ENCODE measurements at places on chromosomes 13 and 19.

DNA sequence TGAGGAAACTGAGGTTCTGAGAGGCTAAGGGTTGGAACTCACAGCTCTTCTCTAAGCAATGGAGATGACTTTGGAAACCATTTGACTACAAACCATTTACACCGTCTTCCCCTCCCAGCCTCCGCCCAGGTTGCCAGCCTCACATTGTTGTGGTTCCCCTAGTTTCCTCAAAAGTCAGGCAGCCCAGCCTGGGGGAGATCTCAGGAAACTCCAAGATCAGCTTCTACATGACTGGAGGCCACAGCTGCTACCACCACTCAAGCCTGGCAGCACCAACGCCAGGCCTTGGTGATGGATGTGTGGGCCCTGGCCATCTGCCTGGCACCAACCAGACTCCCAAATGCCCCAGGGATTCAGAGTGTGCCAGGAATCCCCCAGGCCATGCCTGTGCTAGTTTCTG, 207.9 kb downstream of the TSHZ3 start:
- no peak for DNase-seq

DNA sequence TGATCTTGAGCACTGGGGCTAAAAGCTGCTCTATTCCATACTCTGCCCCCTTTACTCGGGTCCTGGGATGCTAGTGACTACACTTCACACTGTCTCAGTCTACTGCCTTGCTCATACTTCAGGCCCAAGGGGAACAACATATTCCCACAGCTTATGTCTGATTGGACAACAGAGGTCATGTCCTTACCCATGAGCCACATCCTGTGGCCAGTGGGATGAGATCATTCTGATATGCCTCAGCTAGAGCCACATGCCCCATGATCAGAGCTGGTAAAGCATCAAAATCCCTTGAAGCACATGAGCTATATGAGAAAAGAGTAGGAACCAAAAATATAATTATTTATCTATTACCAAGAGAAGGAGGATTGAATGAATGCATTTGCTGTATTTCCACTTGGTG, 290.1 kb upstream of the TSHZ3 start:
- no peak for DNase-seq

DNA sequence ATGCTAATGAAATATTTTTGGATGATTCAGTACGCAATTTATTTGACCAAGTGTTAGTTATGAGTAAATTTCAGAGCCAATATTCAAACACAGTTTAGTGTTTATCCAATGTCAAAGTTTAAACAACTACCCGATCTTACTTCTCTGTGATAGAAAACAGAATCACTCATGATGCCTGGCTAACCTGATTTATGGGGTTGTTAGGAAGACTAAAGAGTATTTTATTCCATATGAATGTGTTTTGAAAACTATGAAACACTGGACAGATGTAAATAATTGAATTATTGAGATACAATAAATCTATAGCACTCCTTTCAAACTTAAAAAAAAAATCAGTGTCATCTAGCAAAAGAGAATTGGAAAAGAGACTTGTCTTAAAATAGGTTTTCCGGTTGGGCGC, 1181.8 kb downstream of the EFNB2 start:
- DNase-seq = no peak

DNA sequence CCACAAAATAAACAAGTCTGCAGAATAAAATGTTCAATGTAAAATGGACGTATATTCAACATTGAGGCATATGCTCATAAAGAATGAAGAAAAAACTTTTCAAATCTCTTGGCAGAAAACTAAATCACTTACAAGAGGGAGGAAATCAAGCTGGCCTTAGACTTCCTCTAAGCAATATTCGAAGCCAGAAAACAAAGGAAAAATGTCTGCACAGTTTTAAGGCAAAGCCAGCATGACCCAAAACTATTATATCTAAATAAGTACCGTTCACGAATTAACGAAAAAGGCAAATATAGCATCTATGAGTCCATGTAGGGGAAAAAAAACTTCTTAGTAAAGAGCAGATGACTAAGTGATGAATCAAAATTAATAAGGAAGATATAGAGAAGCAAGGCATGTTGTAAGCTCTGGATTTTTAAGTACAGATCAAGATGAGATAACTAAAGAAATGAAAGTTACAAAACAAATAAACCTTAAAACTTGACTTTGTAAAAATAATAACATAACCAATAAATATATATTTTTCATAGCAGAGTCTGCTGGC, 101.3 kb downstream of the KCNRG start:
- DNase-seq = no peak

- DNase-seq = no peak
Measured at GRCh38 chr13:46914341-46914740, 17.5 kb upstream of the HTR2A start.

- no peak for DNase-seq
Measured at GRCh38 chr13:69109891-69110525, 997.6 kb upstream of the ATXN8OS start.

DNA sequence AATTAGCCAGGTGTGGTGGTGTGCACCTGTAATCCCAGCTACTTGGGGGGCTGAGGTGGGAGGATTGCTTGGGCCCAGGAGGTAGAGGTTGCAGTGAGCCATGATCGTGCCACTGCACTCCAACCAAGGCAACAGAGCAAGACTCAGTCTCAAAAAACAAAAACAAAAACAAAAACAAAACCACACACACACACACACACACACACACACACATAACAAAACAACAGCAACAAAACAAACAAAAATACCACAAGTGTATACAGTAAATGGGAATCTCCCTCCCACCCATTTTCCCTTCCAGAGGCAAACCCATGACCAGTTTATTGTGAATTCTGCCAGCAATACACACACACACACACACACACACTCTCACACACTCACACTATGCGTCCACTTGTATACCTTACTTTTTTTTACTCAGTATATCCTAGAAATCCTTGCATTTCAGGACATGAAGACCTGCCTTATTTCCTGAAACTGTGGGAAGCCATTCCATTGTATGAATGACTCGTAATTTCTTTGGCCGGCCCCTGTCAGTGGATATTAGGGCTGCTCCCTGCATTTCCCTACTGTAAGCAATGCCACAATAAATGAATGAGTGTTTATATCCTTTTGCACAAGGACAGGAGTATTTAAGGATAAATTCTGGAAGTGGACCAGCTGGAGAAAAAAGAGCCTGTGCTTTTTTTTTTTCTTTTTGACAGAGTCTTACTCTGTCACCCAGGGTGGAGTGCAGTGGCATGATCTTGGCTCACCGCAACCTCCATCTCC, 6.9 kb upstream of the PLEKHF1 start:
- DNase-seq = no peak

DNA sequence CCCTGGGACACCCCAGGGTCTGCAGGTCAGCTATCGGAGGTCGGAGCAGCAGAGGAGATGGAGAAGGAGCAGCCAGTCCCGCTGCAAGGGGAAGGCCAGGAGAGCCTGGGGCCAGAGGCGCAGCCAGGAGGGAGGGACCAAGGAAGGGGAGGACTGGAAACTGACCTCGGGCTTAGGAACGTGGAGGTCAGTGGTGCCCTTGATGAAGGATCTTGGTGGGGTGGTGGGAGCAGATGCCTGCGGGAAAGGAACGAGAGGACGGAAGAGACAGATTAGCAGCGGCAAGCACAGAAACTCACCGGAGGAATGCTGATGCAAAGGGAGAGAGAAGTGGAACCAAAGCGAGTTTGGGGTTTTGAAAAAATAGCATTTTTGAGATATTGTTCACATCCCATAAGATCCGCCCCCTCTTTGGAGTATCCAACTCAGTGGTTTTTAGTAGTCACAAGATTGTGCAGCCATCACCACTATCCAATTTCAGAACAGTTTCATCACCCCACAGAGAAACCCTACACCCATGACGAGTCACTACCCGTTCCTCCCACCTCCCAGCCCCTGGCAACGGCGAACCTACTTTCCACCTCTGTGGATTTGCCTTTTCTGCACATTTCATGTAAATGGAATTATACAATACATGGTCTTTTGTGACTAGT, 22.1 kb downstream of the PLEKHF1 start:
- no peak for DNase-seq

- no peak for DNase-seq
Measured at GRCh38 chr13:111572956-111573761, 252.7 kb downstream of the TEX29 start.

GRCh38 chr13:83221256-83221655, 661.0 kb downstream of the SLITRK1 start:
- DNase-seq = no peak

GRCh38 chr19:11401808-11402543, 17.1 kb downstream of the RGL3 start:
- no peak for DNase-seq

- no peak for DNase-seq
Measured at GRCh38 chr19:17926044-17926443, 6.8 kb upstream of the CCDC124 start.

DNA sequence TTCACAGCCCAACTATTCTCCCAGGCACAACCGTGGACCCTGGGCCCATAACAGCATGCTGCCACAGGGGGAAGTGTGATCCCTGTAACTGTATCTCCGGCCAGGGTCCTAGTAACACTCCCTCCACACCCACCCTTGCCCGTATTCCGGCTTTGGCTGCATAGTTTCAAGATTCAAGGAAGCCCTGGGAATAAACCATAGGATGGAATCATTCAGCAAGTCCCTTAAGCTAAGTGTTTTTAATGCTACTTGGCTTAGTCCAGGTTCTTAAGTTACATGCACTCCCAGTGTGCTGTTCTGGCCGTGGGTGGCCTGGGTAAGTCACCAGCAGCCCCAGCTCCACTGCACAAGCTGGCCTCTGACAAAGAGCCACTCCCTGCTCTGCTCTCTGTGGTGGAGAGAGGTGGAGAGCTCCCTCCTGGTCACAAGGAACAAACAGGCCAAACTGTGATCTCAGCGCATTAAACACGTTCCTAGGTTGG, 532.4 kb upstream of the SGCG start:
- no peak for DNase-seq

GRCh38 chr19:18871543-18871942, 24.4 kb downstream of the CERS1 start:
- no peak for DNase-seq

DNA sequence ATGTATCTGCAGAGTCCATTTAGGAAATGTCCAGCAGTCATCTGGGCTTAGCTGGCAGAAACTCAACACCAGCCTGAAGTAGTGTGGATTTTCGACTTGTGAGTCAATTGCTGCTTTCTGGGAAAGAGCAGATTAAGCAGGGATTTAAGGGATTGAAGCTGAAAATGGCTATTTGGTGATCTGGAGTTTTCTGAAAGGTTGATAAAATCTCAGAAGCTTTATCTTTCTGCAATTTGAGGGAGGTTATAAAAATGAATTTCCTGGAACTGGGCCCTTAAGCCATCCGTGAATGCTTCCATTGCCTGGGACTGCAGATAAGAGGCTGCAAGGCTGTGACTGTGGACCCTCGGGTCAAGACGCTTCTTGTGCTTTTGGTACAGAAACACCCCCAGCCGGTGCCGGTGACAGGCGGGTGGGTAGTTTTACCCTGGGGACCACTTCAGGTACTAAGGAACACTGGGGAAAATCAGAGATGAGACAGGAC, 61.5 kb downstream of the COL4A1 start:
- DNase-seq = no peak

DNA sequence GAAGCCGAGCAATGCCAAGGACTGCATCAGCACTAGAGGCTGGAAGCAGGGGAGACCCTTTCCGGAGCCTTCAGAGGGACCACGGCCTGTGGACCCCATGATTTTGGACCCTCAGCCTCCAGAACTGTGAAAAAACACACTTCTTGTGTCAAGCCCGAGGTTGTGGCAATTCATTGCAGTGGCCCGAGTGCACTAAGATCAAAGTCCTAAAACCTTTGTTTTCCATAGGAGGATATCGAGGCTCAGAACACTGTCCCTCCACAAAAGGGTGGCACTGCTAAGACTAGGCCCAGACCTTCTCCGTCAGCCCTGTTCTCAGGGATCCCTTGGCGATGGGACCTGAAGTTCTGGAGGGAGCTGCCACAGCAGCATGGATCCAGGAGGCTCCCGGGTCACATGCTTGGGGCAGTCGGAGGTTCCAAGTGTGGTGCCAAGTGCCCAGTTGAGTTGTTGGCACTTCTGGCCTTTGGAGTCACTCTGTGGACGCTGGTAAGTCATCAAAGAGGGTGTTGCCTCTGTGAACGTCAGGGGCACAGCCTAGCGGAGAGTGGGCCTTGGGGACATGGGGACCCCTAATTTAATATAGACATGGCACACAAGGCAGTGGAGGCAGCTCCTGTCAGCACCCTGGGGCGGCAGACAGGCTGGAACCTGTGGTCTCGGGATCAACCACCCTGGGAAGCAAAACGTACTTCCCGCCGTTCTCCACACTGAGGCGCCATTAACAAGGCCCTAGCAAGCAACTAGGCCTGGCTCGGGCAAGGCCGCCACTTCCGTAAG, 199.2 kb downstream of the COL4A1 start:
- no peak for DNase-seq

DNA sequence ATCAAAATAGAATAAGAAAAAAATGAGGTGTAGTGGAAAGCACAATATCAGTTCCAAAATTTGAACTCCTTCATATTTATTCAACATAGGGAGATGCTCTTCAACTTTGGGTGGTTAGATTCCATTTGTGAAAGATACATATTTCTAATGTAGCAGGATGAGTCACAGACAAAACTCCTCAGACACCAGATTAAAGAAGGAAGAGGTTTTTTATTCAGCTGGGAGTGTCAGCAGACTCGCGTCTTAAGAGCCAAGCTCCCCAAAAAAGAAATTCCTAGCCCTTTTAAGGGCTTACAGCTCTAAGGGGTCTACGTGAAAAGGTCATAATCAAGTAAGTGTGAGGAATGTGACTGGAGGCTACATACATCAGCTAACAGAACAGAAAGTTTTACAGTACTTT, 6.8 kb upstream of the ZNF765 start:
- DNase-seq = no peak

- DNase-seq = no peak
Measured at GRCh38 chr19:19443902-19444680, 38.6 kb downstream of the GATAD2A start.

DNA sequence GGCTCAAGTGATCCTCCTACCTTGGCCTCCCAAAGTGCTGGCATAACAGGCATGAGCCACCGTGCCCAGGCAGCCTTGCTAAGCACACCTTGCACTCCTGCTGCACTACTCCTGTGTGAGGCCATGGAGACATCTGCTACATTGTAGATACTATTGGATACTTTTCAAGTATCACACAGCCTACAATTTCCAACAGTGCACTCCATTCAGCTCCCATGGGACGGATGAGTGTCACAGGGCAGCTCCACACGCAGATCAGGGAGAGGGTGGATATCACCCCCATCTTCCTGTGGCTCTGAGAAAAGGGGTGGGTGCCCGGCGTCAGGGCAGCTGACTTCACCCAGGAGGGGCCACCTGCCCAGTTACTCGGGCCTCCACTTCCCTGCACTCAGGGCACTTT, 39.1 kb upstream of the CCNE1 start:
- no peak for DNase-seq

DNA sequence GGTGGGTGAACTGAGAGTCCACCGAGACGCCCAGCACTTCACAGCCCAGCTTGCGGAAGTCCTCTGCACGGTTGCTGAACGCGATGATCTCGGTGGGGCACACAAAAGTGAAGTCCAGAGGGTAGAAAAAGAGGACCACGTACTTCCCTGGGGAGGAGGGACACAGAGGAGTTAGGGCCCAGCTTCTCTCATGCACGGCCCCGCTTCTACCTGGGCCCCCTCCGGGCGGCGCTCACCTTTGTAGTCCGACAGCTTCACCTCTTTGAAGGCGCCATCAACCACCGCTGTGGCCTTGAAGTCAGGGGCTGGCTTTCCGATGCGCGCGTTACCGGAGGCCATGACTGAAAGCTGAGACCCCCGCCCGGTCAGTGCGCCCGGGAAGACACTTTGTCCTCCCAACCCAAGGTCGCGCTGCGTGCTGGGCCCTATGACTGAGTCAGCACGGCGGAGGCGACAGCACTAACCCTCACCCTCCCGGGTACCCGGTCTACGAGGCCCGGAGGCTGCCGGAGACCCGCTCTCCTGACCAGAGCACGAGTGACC, 606 bp downstream of the PRDX2 start:
- no peak for DNase-seq

GRCh38 chr19:15438577-15438976, 11.2 kb downstream of the WIZ start:
- no peak for DNase-seq

All from stimulated activated CD4-positive, alpha-beta T cell treated with anti-CD3 and anti-CD28 coated beads, Interleukin-1b, Interleukin-23, amount 100 ng/mL, for 4 hours (primary cell).